ENCODE measurements at places on chromosomes 11 and 22.
A peak's percentile ranks its signal among the peaks of the same experiment; 100 is the strongest.

DNA sequence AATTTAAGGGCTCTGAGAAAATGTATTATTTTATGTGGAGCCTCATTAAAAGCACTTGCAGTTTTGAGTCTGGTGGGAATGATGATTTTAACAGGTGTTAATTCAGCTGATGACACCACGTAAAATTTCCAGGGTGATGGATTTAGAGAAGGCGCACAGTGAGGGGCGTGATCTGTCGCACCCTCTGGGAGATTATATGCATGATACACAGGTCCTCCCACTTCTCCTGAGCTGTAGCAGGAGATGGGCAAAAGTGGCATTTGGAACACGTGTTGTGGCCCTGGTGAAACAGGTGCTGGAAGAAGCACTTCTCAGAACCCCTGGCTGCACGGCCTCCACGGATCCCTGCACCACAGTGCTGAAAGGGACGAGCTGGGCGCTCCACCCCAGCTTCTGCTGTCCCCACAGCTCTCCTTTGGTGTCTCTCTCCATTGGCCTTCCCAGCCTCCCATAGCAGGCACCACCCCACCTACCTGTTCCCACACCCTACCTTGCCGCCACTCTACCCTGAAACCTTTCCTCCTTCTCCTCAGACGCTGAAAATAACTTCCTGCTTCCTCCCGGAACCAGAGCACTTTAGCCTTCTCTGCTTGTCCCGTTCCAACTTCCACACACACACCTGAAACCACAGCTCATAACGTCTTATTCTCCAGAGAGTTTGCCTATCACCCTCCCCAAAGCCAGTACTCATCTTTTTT, 6.9 kb upstream of the SORL1 start:
- DNase-seq, result no peak

GRCh38 chr11:72736452-72737069, 15.6 kb downstream of the ARAP1 start:
- no peak for DNase-seq

DNA sequence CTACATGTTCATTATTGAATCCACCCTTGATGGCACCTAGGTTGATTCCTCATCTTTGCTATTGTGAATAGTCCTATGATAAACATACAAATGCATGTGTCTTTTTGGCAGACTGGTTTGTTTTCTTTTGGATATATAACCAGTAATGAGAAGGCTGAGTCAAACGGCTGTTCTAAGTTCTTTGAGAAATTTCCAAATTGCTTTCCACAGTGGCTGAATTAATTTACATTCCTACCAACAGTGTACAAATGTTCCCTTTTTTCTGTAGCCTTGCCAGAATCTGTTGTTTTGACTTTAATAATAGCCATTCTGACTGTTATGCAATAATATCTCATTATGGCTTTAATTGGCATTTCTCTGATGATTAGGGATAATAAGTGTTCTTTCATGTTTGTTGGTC, 184.9 kb downstream of the CASP12 start:
- no peak for DNase-seq

DNA sequence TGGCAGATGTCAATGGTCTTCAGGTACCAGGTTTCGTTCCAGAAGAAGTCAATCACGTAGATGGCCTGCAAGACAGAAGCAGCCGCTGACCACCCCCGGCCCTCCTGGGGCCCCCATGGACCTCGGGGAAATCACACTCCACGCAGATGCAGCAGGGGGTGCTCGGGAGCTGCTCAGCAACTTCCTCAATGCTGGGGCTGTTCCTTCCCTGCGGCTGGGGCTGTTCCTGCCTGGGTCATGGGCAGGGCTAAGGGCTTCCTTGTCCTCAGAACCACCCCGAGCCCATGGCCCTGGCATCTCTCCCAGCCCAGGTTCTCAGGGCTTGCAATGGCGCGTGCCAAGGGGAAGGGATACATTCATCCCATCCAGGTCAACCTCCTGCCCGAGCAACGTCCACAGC, 10.3 kb downstream of the DHCR7 start:
- DNase-seq, result no peak

DNA sequence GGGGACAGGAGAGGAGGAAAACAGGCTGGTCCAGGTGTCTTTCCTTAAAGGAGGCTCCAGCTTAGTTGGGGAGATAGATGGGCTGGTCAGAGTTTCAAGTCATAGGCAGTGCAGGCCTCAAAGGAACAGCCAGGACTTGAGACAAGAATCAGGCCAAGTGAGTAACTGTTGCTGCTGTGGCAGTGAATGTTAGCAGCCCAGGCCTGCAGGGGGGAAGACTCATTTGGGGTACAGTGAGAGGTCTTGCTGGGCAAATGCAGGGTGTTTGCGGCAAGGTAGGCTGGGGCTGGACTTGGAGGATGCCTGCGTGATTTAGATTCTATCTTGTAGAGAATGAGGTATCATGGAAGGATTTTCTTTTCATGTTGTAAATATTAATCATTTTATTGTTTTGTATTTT, 24.1 kb downstream of the PTPRJ start:
- no peak for DNase-seq

GRCh38 chr22:19079691-19080090, 42.5 kb downstream of the DGCR2 start:
- no peak for DNase-seq

GRCh38 chr11:20031155-20032001, 128.9 kb downstream of the DBX1 start:
- peak; percentile 57 for DNase-seq

GRCh38 chr22:20131597-20131858, at the start of gene ZDHHC8:
TSS of gene ZDHHC8 (plus strand) at chr22:20131804. CDS start at chr22:20131948, 144 bp downstream.
- DNase-seq, result no peak
